Skin of body (tissue), 3 donors: ENCODE measurements at places on chromosomes 5 and 9.

DNA sequence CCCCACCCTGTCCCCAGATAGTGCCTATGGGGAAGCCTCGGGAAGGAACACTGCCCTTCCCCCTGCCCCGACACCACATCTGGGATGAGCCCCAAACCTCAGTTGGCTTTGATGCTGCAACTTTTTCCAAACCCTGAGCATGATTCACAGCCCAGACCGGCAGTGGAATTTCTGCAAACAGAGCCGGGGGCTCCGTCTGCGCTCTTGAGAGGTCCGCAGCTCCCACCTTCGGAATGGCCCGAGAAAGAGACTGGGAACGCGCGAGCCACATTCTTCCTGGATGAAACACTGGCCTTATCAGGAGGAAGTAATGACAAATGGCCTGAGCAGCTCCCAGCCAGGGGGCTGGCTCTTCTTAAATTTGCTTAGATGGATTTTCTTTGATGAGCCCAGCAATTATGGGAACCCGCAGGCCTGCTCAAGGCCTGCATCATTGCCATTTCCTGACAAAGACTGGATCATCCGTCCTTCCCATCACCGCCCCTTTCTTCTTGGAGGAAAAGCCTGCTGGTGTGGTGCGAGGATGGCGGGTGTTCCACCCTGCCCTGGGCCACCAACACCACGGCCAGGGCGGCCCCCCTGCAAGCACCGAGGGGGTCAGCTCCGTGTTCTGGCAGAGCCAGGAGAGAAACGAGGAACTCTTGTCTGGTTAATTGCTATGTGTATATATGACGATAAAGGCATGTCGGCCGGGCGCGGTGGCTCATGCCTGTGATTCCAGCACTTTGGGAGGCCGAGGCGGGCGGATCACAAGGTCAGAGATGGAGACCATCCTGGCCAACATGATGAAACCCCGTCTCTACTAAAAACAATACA is 38.8 kb upstream of the COL5A1 start:
- peak; percentile 71 for DNase-seq

DNA sequence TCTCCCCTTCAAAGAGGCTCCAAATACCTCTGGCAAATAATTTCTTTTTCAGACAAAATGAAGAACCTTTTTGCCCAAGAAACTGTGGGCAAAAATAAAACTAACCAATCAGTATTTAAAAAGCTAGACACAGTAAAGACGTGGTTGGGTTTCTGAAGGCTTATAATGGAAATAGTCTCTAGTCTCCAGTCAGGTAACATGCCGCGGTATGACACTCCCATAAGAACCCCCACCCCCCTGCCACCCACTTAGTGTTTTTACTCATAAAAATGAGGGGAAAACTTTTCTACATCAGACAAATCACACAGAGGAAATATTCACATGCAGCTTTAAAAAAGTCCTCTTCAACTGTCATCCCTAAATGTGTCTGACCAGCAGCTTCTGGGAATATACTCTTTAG is 105.3 kb downstream of the THBS4 start:
- DNase-seq = no peak

DNA sequence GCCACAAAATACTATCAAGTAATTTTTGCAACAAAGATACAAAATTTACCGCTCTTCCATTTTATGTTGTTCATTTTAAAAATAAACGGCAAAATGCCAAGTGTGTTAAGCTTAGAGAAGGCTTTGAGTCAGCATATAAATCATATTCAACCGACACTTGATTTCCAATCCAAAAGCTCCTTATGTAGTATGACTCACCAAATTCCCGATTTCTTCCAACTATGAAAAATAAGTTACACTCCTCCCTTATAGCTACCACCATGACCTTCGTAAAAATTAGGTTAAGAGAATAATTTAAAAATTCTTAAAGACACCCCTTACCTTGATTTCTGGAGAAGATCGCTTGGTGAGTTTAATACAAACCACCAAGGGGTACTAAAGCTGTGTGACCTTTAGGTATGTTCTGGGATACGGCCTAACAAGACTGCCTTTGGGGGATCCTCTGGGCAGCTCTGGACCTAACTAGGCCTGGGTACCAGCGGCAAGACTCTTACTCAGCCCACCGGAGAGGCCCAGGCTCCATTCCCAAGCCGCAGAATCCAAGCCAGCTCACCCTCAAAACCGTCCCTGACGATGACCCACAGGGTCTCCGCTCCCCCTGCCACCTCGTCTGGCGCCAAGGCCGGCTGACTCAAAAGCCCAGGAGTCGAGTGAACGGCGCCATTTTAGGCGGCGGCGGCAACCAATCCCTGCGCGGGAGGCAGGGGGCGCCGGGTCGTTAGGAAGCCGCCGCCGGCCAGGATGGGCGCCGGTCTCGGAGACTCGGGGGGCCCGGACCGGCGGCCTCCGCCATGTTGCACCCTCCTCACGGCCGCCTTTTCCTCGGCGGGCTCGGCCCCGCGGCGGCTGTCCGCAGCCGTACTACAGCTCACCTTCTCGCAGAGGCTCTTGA is 739 bp downstream of the PPP2CA start:
- DNase-seq = peak; percentile 51

DNA sequence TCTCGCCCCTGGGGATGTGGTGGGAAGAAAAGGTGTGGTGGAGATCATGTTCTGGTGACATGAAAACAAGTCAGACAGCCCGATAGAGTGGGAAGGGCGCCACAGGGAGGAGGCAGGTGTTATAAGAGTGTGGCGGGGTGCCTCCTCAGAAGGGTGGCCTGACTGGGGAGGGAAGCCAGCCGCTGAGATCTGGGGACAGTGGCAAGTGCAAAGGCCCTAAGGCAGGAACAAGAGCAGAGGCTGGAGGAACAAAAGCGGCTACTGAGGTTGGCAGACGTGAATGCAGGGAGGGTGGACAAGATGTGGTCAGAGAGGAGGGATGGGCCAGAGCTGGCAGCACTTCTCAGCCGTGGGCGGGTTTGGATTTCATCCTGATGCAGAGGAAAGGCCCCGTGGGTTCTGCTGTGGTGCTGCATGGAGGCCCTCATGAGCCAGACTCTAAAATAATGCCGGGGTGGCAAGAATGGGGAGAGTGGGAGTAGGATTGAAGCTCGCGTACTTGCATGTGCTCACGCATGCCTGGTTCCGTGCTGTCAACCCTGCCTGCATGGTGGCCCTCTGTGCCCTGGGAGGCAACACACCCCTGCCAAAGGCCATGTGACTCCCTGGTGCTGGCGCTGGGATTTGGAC is 89.2 kb downstream of the MVB12B start:
- no peak for DNase-seq

GRCh38 chr9:31597977-31598376 is 786.5 kb upstream of the ACO1 start:
- DNase-seq = no peak

- peak; percentile 46 for DNase-seq
These were observed 11.2 kb downstream of the ANKS6 start for GRCh38 chr9:98784831-98785806.
